Osteoblast (primary cell): ENCODE measurements at places on chromosomes 6 and 20. TPM values are rescaled to one million over a fixed set of nuclear protein-coding genes. Genes with fewer than 3 reads are reported as not detected.

Gene ABHD16A
- 41.0 and 43.4 TPM in 2 replicates for total RNA-seq

DNA sequence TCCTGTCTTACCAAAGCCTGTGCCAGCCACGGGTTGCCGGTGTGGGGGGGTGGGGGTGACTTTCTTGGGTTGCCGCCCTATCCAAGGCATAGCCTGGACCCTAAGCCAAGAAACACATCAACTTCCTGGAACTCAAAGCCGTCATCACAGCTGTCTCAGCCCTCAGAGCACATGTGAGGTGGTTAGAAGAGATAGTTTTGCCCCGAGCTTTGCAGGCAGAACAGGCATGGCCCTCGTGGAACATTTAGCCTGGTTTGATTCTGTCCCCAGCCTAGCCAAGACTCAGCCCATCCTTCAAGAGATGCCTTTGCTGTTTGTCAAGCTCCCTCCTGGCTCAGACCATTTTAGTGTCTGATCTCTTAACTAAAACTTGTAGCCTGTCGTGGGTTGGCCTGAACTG lies 64.9 kb downstream of the RREB1 start:
- peak; percentile 85 for DNase-seq

- no peak for DNase-seq
These were observed 105.2 kb downstream of the SMLR1 start for GRCh38 chr6:130932438-130932837.

Gene GPR6
- not detected in 2 replicates for total RNA-seq

Gene ZSWIM3
- total RNA-seq, result 4.7 and 5.3 TPM in 2 replicates

DNA sequence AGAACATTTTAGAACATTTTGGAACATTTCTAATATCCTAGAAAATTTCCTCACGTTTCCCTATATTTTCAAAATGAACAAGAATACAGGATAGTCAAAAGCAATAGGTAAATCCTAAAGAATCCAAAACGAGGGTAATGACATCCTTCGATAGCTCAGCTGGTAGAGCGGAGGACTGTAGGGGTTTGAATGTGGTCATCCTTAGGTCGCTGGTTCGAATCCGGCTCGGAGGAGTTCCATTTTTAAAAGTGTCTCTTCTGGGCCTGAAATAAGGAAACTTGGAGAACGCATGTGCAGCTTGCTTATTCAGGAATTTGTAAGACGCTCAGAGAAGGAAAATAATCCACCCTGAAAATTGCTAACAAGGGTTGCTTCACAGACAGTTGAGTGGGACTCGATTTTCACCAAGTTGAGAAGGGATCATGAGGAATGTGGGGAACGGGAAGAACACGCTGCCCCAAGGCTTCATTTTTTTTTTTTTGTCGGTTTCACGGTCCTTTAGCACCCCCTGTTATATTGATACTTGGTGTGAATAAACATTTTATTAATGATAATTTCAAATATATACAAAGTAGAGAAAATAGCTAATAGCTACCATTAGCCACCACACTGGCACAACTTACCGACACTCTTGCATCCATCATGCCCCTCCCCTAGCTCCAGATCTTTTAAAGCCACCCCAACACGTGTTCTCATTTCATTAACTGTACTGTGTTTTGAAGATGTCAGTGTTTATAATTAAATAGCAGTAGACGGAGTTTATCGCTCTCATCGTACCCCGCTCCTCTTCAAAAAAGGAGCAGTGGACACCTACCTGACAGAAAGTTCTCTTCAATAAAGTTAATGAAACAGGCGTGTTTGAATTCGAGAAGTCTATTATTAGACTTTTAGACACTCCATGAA lies 1.8 kb upstream of the ABT1 start:
- DNase-seq, result peak; percentile 80

GRCh38 chr6:7292596-7293255 lies 20.3 kb downstream of the SSR1 start:
- DNase-seq, result no peak

DNA sequence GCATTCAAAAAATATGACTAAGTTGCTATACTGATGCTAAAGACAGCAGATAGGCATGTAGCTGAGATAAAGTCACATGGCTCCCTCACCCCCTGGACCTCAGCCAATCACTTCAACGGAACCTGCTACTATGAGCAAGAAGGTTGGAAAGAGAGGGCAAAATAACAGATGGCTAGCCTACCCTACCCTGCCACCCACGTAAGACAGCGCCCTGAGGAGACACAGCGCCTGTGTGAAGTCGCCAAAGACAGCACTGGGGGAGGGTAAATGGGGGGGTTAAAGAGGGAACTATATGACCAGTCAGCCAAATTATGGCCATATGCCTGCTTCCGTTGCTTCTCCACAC lies 163.2 kb downstream of the RALGAPA2 start:
- no peak for DNase-seq

- no peak for DNase-seq
These were observed 2.5 kb downstream of the MEA1 start for GRCh38 chr6:43011207-43011606.

DNA sequence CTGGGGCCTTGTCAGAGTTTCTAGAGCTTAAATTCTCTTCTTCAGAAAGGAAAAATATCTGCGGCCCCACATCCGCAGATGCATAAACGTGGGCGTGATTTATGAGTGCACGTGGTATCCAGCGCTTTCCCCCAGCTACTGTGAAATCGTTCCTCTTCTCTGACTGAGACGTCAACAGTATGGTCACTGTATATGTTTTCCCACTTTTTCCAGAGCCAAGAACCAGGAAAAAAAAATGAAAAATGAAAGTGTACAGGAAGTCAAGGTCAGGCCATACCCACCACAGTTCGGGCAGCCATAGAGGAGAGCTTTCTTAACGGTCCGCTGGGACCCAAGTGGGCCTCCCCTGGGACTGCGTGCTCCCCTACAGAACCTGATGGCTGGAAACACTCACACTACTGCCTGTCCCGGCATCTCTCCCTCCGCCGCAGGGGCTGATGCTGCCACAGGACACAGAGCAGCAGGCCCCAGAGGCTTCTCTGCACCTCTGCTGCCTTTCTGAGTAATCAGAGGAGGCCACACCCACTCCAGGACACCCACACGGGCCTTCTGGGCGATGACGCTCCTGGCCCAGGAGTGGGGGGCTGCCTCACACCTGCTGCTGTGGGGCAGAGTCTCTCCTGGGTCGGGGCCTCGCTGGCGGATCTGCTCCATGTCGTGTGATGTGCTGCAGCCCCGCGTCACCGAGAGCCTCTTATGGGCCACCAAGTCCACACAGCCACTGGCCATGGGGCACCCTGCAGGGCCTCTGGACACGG lies 16.4 kb upstream of the STX16 start:
- no peak for DNase-seq

- DNase-seq, result no peak
These were observed 30.9 kb downstream of the FAXC start for GRCh38 chr6:99318566-99318965.

GRCh38 chr6:68695838-68696237 lies 60.8 kb downstream of the ADGRB3 start:
- no peak for DNase-seq

GRCh38 chr6:45569210-45569945 lies 191.6 kb upstream of the SUPT3H start:
- DNase-seq, result no peak

DNA sequence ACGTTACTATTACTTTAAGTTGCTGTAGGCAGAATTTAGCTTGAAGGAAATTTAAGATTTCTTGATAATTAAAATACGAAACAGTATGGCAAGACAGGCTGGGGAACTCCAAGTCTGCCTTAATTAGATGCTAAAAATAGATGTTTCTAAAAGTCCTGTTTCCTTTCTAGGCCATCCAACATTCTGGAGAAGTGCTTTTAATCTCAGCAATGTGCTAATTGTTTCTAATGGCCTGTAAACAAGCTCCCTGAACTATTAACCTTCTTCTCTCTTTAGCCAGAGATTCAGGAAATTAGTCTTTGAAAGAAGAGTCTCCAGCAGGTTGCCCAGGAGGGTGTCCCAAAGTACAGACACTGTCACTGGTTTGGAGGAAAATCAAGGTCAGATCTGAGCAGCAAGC lies 677.3 kb upstream of the AGPAT4 start:
- DNase-seq, result peak; percentile 21

Gene PRSS16
- total RNA-seq, result not detected in 2 replicates

- DNase-seq, result no peak
These were observed 80.0 kb downstream of the CBFA2T2 start for GRCh38 chr20:33569802-33570391.

GRCh38 chr6:136066005-136066404 lies 184.1 kb downstream of the MTFR2 start:
- DNase-seq, result no peak

DNA sequence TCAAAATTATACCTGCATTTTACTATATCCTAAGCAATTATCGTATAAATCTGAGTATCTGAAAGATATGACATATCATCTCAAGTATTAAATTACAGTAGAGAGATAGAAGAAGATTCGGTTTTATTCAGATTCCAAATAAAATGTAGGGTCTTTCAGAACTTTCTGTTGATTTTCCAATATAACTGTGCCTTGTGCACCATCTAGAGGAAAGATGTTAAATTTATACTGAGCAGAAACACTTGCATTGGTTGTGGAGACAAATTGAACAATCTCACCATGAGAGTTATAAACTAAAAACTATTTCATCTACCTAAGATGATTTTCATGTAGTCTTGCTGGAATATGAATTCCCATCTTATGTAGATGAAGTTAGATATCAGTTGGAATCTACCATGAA lies 26.8 kb upstream of the HSF2 start:
- no peak for DNase-seq

GRCh38 chr6:93721386-93722048 lies 302.2 kb upstream of the EPHA7 start:
- no peak for DNase-seq

Gene PRR18
- 0.29 TPM in 1 of 2 replicates, not detected in the other for total RNA-seq

Gene ECHDC1
- total RNA-seq, result 67.0 and 71.0 TPM in 2 replicates

- DNase-seq, result no peak
These were observed 55.7 kb downstream of the CD40 start for GRCh38 chr20:46173652-46174468.

Gene MUC21
- total RNA-seq, result not detected in 2 replicates

- DNase-seq, result no peak
These were observed 45.1 kb downstream of the CEP85L start for GRCh38 chr6:118606268-118606667.

Gene RIMS4
- total RNA-seq, result 0.29 and 0.36 TPM in 2 replicates

- DNase-seq, result no peak
These were observed 720.4 kb upstream of the CHD6 start for GRCh38 chr20:42338294-42339201.

GRCh38 chr6:62523630-62524029 lies 237.6 kb upstream of the KHDRBS2 start:
- DNase-seq, result no peak

- no peak for DNase-seq
These were observed 51.3 kb downstream of the CD109 start for GRCh38 chr6:73747289-73747688.
